ENCODE measurements at places on chromosomes 16 and 17.

GRCh38 chr17:79811868-79812352 lies 15.0 kb upstream of the CBX8 start:
- no peak for DNase-seq

- peak; percentile 86 for DNase-seq
Observed at GRCh38 chr17:75785016-75785890, 647 bp downstream of the UNK start.

- no peak for DNase-seq
Observed at GRCh38 chr17:83057793-83058265, 21.6 kb upstream of the METRNL start.

- DNase-seq: no peak
Observed at GRCh38 chr16:70590722-70591415, 55.5 kb upstream of the IL34 start.

DNA sequence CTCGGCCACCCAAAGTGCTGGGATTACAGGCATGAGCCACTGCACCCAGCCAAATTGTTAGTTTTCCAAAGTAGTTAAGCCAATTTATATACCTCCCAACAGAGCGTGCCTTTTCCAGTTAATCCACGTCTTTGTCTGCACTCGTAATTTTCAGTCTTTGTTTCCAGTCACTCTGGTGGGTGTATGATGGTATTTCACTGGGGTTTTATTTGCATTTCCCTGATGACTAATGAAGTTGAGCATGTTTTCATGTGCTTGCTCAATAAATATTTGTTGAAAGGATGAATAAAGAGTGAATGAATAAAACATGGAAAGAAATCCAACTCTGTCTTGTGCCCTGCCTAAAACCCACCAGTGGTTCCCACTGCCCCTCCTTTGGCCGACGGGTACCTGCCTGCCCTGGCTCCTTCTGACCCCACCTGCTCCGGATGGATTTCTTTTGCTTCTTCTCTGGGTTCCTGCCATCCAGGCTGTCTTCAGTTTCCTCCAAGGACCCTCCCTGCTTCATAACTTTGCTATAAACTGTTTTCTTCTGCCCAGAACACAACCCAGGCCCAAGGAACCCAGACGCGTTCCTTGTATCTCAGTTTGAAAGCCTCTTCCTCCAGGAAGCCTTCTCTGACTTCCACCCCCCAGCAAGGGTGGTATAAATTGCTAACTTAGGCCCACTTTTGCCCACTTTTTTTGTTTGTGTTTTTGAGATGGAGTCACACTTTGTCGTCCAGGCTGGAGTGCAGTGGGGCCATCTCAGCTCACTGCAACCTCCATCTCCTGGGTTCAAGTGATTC lies 3.0 kb upstream of the ABCC1 start:
- DNase-seq: no peak

DNA sequence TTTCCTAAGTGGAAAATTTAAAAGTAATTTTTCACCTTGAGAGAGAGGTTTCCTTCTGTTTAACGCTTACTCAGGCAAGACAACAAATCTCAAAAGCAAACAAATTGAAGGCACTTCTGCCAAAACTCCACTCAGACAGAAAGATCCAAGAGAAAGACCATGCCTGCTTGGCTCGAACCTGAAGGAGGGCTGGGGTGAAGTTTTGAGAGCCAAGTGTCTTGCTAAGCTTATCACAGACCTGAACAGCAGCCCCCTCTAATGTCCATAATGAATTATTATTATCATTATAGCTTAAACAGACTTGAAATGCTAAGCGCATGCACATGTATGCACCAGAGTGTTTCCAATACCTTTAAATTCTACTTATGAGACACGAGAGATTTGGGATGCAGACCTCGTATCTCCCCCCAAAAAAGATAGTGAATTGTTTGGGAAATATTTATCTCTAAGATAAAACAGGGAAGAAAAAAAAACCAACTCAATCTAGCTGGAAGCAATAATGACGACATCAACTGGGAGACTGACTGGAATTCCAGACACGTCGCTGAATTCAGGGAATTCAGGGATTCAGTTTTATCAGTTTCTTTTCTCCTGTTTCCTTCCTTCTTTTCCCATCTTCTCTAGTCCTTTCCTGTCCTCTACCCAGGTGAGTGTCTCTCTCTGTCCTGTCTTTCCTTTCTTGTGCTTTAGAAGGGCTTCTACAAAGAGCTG lies 473.2 kb downstream of the RBFOX1 start:
- no peak for DNase-seq

GRCh38 chr16:17557949-17558348 lies 87.2 kb upstream of the XYLT1 start:
- no peak for DNase-seq

DNA sequence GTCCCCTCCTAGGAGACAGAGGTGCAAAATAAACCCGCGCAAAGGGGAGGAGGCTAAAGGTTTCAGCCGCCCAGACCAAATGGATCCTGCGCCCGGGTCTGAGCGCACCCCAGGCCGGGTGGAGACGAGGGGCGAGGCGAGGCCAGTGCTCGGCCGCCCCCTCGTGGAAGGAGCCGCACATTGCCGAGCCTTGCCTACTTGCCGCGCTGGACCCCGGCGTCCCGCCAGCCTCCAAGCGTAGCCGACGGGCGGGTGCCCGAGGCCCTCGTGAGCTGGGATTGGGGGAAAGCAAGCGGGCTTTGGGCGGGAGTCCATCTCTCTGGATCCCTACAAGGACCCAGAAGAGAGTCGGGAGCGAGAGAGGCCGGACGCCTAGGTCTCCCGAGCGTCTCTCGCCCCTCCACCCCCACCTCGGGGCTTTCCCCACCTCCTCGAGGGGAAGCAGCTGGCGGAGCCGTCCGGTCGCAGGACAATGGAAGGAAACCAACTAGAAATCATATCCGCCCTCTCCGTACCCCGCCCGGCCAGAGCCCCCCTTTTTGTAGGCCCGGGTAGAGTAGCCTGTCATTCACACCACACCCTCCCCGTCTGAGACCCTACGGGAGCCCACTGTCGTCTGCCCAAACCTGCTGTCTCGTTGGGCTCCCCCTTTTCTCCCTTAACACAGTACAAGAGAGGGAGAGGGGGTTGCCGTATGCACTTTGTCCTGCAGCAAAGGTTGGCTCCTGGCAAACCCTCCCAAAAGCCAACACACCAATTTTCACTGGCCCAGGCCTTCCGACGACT lies 664 bp upstream of the BCL6B start:
- DNase-seq: peak; percentile 76

DNA sequence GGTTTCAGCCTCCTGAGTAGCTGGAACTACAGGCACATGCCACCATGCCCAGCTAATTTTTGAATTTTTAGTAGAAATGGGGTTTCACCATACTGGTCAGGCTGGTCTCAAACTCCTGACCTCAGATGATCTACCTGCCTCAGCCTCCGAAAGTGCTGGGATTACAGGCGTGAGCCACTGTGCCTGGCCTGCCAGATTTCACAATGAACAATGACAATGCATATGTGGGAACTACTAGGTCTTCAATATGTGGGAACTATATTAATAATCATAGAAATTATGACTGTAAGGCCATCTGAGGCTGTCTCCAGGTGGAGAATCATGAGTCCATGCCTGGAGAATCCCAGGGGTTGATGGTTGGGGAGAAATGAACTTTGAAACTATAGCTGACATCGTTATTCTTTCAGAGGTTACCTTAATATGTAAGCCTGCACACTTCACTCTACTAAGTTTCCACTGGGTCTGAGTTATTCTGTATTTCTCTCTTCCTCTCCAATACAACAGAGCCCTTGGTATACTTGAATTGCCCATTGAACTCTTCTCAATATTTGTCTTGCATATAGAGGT lies 7.2 kb upstream of the DRC7 start:
- DNase-seq: no peak

DNA sequence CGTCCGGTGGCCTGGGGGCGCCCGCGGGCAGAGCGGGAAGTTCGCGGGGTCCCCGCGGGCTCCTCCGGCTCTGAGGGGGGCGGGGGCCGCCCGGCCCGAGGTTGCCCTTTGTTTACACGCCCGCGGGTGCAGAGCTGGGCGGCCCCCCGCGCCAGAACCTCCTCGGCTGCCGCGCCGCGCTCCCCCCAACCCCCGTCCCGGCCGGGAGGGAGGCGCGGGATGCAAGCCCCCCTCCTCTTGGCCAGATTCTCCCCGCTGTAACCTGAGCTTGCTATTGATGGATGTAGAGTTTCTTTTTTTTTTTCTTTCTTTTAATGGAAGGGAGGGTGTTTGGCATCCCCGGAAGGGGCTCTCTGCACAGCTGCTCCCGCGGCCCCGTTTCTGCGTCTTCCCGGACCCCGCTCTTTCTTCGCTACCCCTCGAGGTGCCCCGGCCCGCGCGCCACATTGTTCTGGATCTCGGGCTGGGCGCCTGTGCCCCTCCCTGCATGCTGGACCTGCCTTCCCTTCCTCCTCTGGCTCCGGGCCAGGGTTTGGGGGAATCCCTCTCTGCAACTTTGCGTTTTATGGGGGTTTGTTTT lies 646 bp downstream of the CBX2 start:
- no peak for DNase-seq

DNA sequence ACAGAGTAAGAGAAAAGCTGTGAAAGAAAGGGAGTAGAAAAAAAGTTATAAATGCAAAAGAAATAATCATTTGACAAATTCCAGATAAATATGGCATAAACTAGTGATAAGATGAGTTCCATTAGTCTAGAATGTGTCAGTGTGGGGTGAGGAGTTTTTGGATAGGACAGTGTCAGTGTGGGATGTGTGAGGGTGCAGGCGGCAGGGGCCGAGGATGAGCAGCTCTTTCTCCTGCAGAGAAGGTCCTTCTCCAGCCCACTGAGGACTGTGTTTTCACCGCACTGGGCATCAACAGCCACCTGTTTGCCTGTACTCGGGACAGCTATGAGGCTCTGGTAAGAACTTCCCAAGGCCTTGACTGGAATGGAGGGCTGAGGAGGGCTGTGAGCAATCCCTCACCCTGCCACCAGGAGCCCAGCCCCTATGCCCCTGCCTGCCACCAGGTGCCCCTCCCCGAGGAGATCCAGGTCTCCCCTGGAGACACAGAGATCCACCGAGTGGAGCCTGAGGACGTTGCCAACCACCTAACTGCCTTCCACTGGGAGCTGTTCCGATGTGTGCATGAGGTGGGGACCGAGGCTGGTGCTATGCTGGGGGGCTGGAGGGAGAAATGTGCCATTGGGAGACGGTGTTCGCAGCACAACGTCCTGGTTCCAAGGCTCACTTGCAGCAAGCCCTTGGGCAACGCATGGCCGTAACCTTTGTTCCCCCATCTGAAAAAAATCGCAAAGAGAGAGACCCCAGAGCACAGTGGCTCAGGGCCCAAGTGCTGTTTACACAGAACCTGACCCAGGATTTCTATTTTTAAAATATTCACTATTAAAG lies 13.1 kb downstream of the RAPGEFL1 start:
- no peak for DNase-seq

DNA sequence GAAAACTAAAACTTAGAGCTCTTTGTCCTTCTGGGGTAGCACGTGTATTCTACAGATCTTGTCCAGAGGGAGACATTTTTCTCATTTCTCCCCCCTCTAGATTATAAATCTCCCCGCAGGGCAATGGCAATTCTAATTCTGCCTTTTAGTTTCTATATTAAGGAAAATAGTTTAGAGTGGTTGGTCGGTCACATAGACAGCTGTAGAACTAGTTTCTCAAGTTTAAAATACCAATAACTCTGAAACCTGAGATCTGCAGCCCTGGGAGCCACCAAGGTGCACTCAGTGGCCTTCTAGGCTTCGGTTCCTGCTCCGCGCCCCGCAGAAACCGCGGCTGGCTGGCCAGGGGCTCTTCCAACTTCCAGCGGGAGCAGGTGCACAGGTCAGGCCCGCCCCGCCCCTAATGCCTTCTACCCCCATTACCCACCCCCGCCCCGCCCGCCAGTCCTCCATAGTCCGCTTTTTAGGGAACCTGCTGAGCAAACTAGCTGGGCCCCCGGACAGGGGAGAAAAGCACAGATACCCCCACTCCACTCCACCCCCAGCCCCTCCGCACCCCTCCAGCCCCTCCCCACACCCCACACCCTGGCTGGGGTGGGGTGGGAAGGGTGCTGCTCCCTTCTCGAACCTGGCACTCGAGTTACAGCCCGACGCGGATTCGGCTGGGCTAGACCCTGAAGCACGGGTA lies 431 bp downstream of the SLFN11 start:
- DNase-seq: no peak

- no peak for DNase-seq
Observed at GRCh38 chr17:81902653-81903414, 796 bp downstream of the NPB start.

DNA sequence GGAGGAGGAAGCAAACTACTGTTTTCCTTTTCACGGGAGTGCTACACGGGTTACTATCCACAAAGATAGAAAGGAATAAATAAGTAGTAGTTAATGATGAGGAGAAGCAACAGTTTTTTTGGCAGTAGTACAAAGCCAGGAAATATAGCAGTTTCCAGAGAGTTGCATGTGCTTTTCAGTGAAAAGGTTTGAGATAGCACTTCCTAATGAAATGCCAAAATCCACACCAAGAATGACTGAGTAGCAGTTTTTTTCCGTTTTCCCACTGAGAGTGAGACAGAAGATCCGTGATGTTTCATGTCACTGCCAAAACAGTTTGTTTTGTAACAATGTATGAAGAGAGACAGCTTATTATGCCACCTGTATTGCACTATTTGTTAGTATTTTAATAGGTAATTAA lies 129.1 kb downstream of the STX8 start:
- DNase-seq: no peak

DNA sequence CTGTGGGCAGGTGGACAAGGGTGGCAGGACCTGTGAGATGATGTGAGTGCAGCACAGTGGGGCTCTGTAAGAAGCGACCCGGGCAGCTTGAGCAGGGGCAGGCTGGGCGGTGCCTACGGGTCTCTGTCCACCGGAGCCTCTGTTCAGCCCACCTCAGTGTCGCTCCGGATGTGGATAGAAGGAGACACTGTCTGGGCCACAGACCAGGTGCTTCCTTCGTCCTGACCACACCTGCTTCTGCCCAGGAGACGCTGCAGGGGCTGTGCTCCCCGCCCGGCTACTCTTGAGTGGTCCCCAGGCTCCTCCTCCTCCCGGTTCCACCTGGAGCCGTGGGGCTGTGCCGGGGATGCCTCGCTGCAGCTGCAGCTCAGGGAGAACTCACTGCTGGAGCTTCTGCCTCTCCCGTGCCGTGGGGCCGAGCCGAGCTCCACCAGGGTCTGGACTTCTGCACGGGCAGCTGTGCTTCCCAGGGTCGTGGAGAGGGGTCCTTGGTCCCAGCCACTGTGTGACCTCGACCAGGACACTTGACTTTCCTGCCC lies 21.5 kb downstream of the METRNL start:
- no peak for DNase-seq

GRCh38 chr16:89003831-89004208 lies 26.8 kb upstream of the CBFA2T3 start:
- DNase-seq: no peak

- no peak for DNase-seq
Observed at GRCh38 chr16:71594000-71594646, 17.2 kb upstream of the TAT start.

Measured in stimulated activated CD8-positive, alpha-beta memory T cell treated with anti-CD3 and anti-CD28 coated beads, Interleukin-15, amount 100 ng/mL, for 48 hours (primary cell).